Fibroblast of skin of right biceps (primary cell): ENCODE measurements at places on chromosomes 4 and X.

- no peak for DNase-seq
These were observed 88.4 kb downstream of the LCORL start for GRCh38 chr4:17933126-17933525.

DNA sequence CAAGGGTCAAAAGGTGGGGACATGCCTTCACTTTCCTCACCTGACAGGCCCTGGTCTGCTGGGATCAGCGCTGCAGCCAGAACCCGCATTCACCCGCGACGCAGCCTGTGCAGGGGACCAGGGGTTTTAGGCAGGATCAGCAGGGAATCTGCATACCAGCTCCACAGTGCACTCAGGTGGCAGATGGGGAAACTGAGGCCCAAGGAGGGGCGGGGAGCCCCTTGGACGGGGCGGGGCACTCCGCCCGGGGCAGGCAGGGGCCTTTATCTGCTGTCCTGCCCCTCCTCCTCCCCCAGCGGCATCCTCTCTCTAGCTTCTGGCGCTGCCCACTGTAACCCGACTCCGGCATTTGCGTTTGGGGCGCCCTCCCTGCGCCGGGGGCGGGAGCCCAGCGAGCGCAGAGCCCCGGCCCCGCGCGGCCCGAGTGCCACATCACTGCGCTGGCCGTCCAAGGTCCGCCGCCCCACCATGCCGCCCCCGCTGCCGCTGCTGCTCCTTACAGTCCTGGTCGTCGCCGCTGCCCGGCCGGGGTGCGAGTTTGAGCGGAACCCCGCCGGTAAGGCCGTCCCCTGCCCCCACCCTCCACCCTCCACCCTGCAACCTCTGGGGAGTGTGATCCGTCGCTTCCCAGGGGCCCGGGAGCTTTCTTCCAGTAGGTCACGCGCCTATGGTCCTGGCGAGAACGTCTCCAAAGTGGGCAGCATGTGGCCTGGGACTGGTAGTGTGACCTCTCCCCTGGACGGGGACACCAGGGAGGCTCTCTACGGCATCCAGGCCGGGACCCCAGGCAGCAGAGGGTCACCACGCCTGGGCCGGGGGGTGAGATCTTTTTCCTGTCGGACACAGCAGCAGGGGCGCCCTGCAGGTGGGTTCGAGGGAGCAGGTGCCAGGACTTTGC is at the start of gene CPZ:
Gene CPZ, plus strand, starts transcription at position 400 of the 898 bp plus-strand sequence. Its CDS starts 69 bp downstream, at position 469.
- peak; percentile 28 for DNase-seq

GRCh38 chr4:12555011-12555410 is 929.1 kb downstream of the RAB28 start:
- DNase-seq = peak; percentile 52

- no peak for DNase-seq
These were observed 468.7 kb upstream of the FAM241A start for GRCh38 chr4:111676533-111676932.

GRCh38 chr4:159016593-159017024 is 86.3 kb upstream of the RAPGEF2 start:
- DNase-seq = peak; percentile 33

DNA sequence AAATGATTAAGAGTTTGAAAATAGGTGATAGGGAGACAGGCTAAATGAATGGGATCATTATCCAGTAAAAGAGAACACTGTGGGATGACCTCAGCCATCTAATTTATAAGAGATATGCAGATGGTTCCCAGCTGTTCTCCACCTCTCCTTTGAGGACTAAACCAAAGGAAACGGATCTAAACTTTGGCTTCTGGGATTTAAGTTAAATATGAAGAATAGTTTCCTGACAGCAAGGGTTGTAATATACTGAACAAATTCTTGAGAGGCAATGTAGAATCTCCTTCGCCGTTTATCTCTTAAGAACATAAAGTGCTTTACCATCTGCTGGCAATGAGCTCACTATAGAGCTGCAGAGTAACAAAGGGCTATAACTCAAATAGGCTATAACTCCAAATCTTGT is 35.4 kb upstream of the HPGDS start:
- DNase-seq = no peak
